Liver (tissue), 10 donors: ENCODE measurements at places on chromosomes 16 and 17. TPM values are rescaled to one million over a fixed set of nuclear protein-coding genes. Genes with fewer than 3 reads are reported as not detected.

SCIMP gene
- 5.7 TPM for total RNA-seq

ALOXE3 gene
- not detected for total RNA-seq

PHF23 gene
- total RNA-seq = 15.8 TPM

SPATA22 gene
- 0.42 TPM for total RNA-seq

RNU2-1 gene
- not detected for total RNA-seq

HASPIN gene
- total RNA-seq = 5.8 TPM

SLC16A13 gene
- total RNA-seq = 2.3 TPM

PLEKHM1 gene
- total RNA-seq = 15.8 TPM

WNT9B gene
- 0.14 TPM for total RNA-seq

HOXB7 gene
- 0.28 TPM for total RNA-seq

ST6GALNAC1 gene
- total RNA-seq = 2.1 TPM

DNA sequence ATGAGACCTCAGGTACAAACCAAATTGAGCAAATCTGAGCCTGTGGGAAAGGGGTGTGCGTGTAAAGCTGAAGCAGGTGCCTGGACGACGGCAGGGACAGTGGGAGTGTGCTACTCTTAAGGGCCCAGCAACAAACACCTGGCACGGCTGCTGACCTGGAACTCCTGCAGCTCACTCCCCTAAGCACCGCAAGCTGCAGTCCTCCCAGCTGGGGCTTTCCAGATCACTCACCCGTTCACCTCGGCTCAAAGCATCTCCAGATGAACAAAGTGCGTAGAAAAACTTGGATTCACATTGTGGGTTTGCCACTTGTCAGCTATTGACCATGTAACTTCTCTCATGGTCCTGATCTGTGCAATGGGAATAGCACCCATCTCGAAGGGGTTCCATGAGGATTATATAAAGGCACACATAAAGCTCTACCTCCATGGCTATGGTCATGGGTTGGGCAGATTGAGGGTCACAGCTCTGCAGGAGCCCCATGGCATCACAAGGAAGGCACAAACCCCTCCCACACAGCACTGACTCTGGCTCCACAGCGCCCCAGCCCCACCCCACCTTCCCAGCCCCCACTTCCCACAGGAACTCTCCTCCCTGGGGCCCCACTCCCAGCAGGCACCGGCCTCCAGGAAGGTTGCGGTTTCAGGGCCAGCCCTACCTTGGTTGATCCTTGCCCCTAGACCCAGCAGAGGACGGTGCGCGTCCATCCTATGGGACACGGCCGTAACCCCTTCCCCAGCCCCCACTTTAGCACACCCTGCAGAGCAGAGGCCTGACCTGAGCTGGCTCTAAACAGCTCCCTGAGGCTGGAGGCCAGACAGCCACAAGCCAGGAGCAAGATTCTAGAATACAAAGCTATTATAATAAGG, 21.9 kb downstream of the ST3GAL2 start:
- no peaks in the 10 kb centered on the region for H3K27me3 ChIP-seq
- H3K4me3 ChIP-seq = no peak overlapping the region
- no peak for DNase-seq
- H3K4me1 ChIP-seq = peaks cover 6% of the 10 kb centered on the region
- no peaks in the 10 kb centered on the region for H3K36me3 ChIP-seq

- H3K36me3 ChIP-seq = no peaks in the 10 kb centered on the region
- no peaks in the 10 kb centered on the region for H3K27me3 ChIP-seq
- DNase-seq = no peak
- no peak overlapping the region for H3K27ac ChIP-seq
- no peaks in the 10 kb centered on the region for H3K4me1 ChIP-seq
- H3K4me3 ChIP-seq = no peak overlapping the region
Observed at GRCh38 chr16:56311208-56312027, 113.9 kb downstream of the AMFR start.

- no peaks in the 10 kb centered on the region for H3K27me3 ChIP-seq
- H3K27ac ChIP-seq = no peak overlapping the region
- no peak for DNase-seq
- no peaks in the 10 kb centered on the region for H3K4me1 ChIP-seq
- H3K4me3 ChIP-seq = no peak overlapping the region
Observed at GRCh38 chr16:77402672-77403071, 32.2 kb downstream of the ADAMTS18 start.

- peaks cover 9% of the 10 kb centered on the region for H3K4me1 ChIP-seq
- peak within 1 kb of the TSS; percentile 41 for H3K27ac ChIP-seq
- H3K27me3 ChIP-seq = no peaks in the 10 kb centered on the region
- H3K4me3 ChIP-seq = peak within 1 kb of the TSS; percentile 84
Observed at GRCh38 chr16:71626018-71626857, at the start of gene MARVELD3. Gene MARVELD3 (plus strand): TSS chr16:71626184. CDS start chr16:71626230, 46 bp downstream.

- no peaks in the 10 kb centered on the region for H3K4me1 ChIP-seq
- H3K27me3 ChIP-seq = no peaks in the 10 kb centered on the region
Observed at GRCh38 chr16:66830422-66831404, at the start of gene NAE1. Gene NAE1 (minus strand): TSS chr16:66830976. CDS start chr16:66830899, 77 bp downstream.

DNA sequence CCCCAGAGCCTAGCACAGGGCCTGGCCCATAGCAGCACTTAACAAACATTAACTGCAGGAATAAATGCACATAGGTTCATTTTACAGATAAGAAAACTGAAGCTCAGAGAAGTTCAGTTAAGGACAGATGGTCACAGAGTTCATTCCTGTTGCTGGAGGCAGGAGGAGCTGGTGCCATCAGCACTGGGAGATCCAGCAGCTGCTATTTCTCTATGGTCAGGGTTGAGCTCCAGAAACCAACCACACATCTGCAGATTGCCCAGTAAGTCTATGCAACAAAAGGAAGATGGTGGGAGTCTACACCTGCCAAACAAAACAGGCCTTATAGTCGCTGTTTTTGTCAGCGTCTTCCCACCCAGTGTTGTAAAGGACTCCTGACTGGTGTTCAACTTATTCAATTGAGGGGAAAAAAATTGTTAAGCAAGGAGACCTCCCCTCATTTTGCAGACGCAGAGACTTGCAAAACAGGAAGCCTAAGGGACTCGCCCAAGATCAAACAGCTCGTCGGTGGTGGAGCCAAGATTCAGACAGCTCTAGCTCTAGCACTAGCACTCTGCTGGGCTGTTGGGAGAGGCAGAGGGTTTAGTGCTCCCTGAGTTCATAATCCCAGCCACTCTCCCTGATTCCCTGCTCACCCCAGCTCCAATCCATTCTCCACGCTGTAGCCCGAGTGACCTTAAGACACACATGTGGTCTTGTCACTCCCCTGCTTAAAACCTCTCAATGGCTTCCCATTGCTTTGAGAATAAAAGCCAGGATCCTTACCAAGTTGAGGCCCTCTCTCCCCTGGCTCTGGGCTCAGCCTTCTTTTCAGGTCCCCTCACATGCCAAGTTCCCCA, 9.0 kb downstream of the NOG start:
- H3K27ac ChIP-seq = no peak overlapping the region
- DNase-seq = no peak
- no peaks in the 10 kb centered on the region for H3K4me1 ChIP-seq

DNA sequence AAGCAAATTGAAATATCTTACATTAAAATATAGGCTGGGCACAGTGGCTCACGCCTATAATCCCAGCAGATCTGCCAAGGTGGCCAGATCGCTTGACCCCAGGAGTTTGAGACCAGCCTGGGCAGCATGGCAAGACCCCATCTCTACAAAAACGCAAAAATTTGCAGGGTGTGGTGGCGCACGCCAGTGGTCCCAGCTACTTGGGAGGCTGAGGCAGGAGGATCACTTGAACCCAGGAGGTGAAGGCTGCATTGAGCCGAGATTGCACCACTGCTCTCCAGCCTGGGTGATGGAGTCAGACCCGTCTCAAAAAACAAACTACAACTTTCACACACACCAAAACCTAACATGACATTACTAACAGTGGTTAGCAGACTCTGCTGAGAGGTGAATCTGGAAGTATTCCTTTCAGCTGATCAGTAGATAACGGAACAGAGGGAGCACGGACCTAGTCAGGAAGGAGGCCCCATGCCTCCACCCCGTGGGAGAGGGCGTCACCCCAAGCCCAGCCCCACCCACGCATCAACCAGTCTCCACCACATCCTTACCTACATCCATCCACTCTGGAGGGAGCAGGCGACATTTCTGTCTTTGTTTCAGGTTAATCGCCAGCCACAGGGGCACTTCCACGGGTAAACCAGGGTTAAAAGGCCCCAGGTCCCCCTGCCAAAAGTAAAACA, 1.7 kb downstream of the GINS2 start:
- no peaks in the 10 kb centered on the region for H3K36me3 ChIP-seq
- no peak overlapping the region for H3K27ac ChIP-seq
- DNase-seq = no peak
- no peaks in the 10 kb centered on the region for H3K27me3 ChIP-seq
- H3K4me3 ChIP-seq = no peak overlapping the region
- peaks cover 9% of the 10 kb centered on the region for H3K4me1 ChIP-seq

- no peak overlapping the region for H3K4me3 ChIP-seq
- H3K4me1 ChIP-seq = no peaks in the 10 kb centered on the region
- no peaks in the 10 kb centered on the region for H3K27me3 ChIP-seq
- H3K36me3 ChIP-seq = no peaks in the 10 kb centered on the region
- no peak for DNase-seq
Observed at GRCh38 chr17:27985736-27986399, 56.6 kb upstream of the NLK start.

DNA sequence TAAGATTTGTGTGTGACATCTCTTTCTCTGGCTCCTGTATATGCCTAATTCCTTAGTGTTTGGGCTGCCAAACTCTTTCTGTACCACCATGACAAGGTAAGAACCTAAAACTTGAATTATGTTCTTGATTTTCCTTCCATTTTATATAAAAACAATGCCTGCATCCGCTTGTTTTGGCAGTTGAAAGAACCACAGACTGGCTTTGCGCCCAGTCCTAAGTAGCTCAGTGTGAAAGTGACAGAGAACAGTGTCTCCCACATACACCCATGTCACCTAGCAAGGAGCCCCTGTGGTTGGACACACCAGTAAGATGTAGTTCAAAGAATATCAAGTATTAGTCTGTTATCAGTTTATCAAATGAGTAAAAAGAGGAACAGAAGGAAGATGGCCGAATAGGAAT, 40.7 kb upstream of the SLC6A2 start:
- no peaks in the 10 kb centered on the region for H3K4me1 ChIP-seq
- no peaks in the 10 kb centered on the region for H3K27me3 ChIP-seq
- no peaks in the 10 kb centered on the region for H3K36me3 ChIP-seq

- H3K27ac ChIP-seq = no peak overlapping the region
- H3K27me3 ChIP-seq = no peaks in the 10 kb centered on the region
- H3K4me3 ChIP-seq = no peak overlapping the region
Observed at GRCh38 chr16:81401035-81401950, 43.3 kb upstream of the CMIP start.

- no peaks in the 10 kb centered on the region for H3K4me1 ChIP-seq
- H3K36me3 ChIP-seq = peaks cover under 1% of the 10 kb centered on the region
- H3K27me3 ChIP-seq = no peaks in the 10 kb centered on the region
- DNase-seq = peak; percentile 78
Observed at GRCh38 chr17:43530288-43531081, 15.7 kb downstream of the ETV4 start.

DNA sequence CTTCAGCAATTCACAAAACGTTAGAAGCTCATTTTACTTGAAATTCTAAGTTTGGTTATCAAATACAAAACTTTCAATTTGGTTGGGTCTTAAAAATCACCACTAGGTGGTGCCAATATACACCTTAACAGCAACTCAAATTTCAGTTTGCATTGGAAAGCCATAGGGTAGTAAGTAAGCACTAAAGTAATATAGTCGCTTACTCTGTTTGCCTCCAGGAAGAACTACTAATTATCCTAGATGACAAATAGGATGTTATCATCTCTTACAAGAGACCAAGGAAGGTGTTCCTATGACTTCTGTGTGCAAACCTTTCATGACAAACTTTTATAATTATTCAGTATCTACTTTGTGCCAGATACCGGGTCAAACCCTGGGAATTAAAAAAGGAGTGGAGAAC, 93.3 kb downstream of the MYO1D start:
- no peaks in the 10 kb centered on the region for H3K4me1 ChIP-seq
- H3K27me3 ChIP-seq = no peaks in the 10 kb centered on the region
- no peak for DNase-seq

- H3K36me3 ChIP-seq = no peaks in the 10 kb centered on the region
- no peak for DNase-seq
- no peak overlapping the region for H3K27ac ChIP-seq
- no peaks in the 10 kb centered on the region for H3K27me3 ChIP-seq
Observed at GRCh38 chr16:51224317-51224716, 73.2 kb upstream of the SALL1 start.

- H3K4me1 ChIP-seq = no peaks in the 10 kb centered on the region
- no peak overlapping the region for H3K4me3 ChIP-seq
- no peak for DNase-seq
- no peak overlapping the region for H3K27ac ChIP-seq
- no peaks in the 10 kb centered on the region for H3K27me3 ChIP-seq
Observed at GRCh38 chr17:33889766-33890165, 365.3 kb upstream of the CCL2 start.

DNA sequence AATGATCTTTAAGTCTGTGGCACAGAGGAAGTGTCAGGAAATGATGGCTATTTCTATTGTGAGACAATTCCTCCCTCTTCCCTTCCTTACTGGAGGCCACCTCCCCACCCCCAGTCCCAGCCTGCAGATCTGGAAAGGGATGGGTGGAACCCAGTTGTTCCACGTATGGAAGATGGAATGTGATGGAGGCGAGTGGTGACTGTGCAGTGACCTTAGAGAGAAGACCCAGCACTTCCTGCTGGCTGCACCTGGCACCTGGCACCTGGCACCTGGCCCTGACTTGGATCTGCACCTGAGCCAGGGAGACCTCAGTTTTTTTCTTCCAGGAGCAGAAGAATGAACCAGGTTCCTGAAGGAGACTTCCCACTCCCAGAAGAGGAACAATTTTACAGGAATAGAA, 33.0 kb upstream of the TMC5 start:
- peaks cover 8% of the 10 kb centered on the region for H3K4me1 ChIP-seq
- no peaks in the 10 kb centered on the region for H3K36me3 ChIP-seq
- no peaks in the 10 kb centered on the region for H3K27me3 ChIP-seq
- no peak overlapping the region for H3K27ac ChIP-seq

DNA sequence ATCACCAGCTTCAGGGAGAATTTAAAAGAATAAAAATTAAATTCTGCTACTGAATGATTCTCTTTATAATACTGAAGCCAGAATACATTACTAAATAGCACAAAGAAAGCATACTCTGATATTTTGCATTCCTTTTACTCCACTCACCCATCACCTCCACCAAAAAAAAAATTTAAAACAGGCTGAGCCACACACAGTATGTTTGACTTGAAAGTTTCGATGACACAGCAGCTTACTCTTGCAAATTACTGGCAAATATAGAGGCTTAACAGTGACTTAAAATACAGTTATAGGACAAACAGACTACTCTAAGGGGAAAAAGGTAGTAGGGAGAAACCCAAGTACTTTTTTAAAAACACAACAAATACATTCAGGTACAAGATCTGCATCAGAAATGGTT, 39.2 kb downstream of the GPATCH8 start:
- no peaks in the 10 kb centered on the region for H3K4me1 ChIP-seq
- H3K27me3 ChIP-seq = no peaks in the 10 kb centered on the region
- H3K4me3 ChIP-seq = no peak overlapping the region

DNA sequence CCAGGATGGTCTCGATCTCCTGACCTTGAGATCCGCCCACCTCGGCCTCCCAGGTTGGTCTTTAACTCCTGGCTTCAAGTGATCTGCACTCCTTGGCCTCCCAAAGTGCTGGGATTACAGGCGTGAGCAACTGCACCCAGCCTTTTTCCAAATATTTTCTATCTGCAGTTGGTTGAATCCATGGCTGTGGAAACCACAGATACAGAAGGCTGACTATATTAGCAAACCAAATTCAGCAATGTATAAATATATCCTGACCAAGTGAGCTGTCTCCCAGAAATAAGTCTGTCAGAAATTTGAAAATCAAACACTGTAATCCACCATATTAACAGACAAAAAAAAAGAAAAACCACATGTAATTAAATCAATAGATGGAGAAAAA, 9.6 kb downstream of the CFDP1 start:
- no peaks in the 10 kb centered on the region for H3K27me3 ChIP-seq
- H3K4me3 ChIP-seq = no peak overlapping the region
- H3K36me3 ChIP-seq = no peaks in the 10 kb centered on the region
